ENCODE measurements at places on chromosomes 5 and 9.

GRCh38 chr5:28766565-28767158 is 1728.3 kb upstream of the CDH9 start:
- DNase-seq: peak; percentile 67

DNA sequence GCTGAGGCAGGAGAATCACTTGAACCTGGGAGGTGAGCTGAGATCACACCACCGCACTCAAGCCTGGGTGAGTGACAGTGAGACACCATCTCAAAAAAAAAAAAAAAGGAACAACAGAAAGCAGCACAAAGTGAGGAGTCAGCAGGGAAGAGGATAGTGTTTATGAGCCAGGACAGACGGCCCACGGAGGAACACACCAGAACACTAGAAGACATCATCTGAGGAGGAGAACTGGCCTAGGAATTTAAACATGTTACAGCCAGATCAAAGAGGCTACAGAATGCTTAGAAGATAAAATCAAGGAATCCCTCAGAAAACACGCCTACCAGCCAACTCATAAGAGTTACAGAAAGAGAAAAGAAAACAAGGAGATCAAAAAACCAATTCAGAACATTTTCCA is 12.2 kb downstream of the UBAC1 start:
- DNase-seq: peak; percentile 59

GRCh38 chr5:150186897-150187296 is 3.0 kb upstream of the SLC6A7 start:
- DNase-seq: no peak

- no peak for DNase-seq
Measured at GRCh38 chr5:72387985-72388384, 67.8 kb downstream of the PTCD2 start.

DNA sequence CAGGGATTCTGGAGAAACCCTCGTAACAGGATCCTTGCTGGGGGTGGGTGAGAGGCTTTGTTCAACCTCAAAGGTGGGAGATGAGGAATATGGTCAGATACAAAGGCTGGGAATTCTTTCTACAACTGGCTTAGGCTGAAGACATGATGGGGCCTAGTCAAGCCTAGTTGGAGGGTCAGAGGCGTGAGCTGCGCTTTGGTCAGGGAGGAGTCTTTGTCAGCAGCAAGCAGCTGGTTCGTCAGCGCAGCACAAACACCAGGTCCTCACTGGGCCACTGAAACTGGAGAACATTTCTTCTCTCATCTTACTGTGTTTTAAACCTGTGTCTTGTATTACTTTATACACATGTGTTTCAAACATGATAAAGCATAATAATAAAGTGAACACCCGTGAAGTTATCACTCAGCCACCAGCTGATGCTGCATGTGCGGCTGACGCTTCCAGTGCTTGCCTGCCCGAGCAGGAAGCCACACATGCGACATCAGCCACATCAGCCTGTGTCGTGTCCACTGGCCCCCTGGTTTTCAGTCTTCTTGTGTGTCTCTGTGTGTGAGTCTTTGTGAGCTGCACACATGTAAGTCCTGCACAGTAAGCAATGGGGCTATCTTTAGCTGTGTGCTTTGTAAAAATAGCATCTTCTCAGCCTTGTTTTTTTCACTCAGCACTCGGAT is 81.5 kb downstream of the WNK2 start:
- DNase-seq: no peak

DNA sequence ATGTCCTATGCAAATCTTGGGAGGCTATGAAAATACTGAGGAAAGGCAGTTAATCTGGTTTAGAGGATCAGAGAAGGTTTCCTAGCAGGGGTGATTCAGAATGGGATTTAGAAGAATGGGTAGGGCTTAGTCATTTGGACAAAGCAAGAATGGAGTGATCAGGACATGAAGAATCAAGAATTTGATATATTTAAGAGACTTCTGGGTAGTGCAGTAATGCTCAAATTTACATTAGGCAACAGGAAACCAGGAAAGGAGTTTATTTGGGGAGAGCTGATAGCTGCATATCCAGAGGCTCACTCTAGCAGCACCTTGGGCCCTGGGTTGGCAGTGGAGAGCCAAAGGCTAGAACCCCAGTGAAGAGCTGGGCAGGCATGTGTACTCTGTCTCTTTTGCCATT is 78.9 kb upstream of the PAPPA start:
- no peak for DNase-seq

GRCh38 chr5:113043491-113043931 is 66.9 kb downstream of the DCP2 start:
- no peak for DNase-seq
